ENCODE measurements at places on chromosomes 16 and 17.

GRCh38 chr16:30748634-30749445 lies 615 bp downstream of the PHKG2 start:
- DNase-seq = peak; percentile 46

DNA sequence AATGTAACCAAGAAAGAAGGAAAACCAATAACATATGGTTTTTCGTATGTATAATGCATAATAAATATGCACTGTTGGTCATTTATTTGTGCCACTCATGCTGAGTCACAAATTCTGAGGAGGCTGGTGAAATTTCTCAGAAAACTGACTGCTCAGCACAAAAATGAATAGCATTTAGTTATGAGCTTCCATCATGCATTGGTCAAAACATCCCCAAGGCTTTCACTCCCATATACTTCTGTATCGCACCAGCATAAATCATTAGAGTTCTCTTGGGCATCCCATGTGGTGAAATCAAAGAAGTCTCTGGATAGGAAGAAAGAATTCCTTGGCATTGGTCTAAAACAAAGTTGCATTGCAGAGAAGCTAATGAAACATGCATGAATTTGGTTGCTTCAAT lies 785.6 kb upstream of the CDH8 start:
- no peak for DNase-seq

DNA sequence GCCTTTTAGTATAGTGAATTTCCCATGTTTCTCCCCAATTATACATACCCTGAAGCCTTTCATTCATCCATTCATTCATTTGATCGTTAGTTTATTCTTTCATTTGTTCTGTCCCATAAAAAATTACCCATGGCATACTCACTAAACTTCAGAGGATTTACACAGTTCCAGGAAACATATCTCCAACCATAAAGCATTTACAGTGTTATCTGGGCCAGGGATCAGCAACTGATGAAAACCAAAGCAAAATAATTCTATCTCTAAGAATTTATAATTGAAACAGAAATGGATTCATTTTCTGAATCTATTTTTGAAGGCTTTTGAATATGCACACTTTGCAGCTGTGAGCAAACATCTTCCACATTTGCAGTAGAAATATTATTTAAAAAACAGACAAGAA lies 547.7 kb downstream of the KCNJ2 start:
- DNase-seq = no peak

DNA sequence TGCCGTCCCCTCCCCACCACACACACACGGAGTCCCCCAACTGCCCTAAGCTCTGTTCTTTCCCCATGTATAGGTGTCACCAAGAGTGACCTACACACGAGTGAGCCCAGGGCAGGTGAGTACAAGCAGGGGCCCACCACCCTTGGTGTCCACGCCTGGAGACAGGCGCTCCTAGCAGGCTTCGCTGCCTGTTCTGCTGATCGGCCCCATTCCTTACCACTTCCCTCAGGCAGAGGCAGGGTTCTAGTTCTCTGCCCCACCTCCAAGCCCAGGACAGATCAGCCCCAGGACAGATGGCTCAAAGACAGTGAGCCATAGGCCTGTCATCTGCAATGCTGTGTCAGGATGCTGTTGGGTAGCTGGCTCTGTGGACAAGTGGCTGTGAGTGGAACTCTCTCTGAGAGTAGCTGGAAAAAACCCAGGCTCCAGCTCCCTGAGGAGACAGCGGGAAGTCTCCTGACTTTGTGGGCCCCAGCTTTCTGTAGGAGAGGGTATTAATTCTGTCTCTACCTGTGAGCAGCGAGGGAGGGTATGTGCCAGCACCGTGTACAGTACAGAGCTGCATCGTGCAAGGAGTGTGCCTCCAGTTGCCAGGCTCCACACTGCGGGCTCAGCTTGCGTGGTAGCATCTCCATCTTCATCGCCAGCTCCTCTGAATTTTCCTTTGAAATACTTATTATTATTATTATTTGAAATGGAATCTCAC lies 897 bp downstream of the TP53I13 start:
- DNase-seq = no peak

- no peak for DNase-seq
These were observed 1326.6 kb upstream of the GOT2 start for GRCh38 chr16:60060731-60061130.

DNA sequence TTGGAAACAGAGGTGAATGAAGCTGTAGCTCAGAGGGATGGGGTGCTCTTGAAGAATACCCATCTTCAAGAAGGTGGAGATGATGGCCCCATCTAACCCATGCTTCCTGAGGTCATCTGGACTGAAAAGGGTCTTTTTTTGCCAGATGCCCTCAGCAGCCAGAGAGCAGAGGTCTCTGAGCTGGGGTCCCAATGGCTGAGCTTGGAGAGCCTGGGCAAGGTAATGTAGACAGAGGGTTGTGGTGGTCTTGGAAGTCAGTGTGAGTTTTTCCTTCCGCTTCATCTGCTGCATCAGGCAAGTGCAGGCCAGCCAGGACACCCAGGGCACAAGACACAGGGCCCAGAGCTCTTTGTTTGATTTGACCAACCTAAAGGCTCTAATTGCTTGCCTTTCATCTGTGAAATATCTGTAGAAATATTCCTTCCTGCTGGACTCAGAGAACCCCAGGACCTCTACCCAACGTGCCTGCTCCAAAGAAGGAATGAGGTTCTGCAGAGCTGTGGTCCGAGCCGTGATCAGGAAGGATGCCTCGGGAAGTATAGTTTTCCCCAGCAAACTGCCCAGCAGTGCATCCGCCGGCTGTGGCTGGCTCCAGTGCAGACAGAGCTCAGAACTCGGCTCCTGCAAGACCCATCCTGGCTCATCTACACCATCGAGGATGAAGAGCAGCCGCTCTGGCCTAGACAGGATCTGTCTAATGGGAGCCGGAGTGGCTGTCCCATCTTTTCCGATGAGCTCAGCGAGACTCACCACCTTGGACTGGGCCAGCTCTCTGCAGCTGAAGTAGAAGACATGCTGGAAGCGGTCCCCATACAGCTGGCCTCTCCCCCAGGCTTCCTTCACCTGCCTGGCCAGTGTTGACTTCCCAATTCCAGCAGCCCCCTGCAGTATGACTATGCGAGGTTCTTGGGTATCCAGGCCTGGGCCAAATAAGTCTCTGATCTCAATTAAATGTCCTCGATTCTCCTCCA lies 25.2 kb downstream of the NLRP1 start:
- no peak for DNase-seq

DNA sequence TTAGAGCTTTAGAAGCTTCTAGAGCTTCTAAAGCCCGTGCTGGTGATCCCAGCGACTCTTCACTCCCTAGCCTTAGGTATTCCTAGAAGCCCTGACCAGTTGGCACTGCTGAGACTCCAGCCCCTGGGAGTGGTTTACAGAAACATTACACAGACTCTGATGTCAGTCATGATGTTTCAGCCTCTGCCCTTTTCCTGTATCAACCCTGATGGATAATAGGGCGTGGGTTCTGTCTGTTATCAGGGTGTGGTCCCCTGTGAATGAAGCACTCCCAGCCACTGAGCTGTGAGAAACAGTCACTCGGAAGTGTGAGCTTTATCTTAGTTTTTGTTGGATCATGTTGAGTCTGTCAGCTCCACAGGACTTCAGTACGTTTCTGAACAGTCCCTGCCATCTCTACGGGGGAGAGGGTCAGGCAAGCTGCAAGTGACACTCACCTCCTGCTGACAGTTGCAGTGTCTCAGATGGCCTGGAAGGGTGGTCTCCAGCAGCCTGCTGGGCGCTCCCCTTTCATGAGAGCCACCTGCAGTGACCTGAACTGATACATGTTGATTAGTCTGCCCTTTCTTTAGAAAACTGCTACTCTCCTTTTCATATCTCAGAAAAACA lies 12.8 kb downstream of the GOSR2 start:
- DNase-seq = no peak

DNA sequence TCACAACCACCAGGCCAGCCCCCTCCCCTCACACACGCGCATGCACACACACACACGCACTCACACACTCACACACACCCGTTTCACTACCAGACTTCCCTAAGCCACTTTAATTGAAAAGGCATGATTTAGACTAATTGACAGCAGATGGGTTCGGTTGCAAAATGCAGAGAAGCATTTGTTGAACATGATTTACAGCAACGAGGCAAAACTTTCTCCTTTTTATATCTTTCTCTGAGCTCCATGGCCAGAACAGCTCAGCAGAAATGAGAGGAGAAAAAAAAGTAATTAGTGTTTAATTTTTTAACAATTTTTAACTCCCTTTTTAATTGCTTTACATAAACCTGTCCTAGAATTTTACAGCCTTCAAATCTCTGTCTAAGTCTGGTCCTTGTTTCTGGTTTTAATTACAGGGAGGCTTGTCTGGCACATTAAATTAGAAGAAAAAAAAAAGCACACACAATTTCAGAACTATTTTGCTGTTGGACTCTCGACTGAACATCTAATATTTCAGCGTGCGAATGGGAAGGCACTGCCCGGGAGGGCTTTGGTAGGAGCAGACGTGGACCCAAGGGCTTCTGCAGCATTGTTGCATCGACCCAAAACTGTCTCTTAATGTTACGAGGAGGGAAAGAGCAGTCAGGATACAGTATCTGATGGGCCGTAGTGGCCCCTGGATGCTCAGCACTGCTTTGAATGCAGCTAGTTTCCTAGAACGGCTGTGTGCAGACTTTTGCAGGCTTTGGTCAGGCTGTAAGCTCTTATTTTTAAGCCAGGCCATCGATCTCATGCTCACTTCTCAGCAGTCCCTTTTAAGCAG lies 255.9 kb downstream of the SOX9 start:
- DNase-seq = no peak

DNA sequence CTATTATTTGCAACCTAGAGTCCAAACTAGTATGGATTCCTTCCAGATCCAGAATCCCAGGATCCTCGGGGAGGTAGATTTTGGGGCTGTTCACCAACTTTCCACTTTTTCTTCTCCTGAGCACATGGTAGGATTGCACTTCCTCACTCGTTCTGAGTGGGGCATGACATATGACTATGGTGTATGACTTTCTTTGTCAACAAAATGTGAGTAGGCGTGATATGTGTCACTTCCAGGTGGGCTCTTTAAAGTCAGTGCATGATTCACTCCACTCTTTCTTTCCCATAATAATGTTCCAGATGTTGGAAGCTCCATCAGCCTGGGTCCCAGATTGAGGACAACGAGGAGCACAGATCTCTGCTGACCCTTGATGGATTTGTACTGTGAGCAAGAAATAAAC lies 21.5 kb downstream of the IRX5 start:
- DNase-seq = no peak

- no peak for DNase-seq
These were observed 492.7 kb downstream of the WWOX start for GRCh38 chr16:78592111-78592510.

DNA sequence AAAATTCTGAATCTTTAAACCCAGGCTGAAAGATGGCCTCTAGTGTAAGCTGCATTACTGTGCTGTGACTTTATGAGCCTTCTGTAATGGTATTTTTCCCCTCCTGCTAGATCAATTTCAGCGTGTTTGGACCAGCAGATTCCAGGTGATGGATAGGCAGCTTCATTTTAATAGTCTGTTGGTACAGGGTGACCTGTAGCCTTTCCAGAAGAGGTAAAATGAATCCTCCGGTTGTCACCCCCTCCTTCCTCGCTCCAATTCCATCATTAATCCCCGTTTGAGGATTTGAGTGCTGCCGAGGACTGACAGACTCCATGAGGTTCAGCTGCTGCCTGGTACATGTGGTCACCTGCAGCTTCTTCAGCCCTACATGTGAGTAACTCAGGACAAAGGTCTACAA lies 48.9 kb downstream of the MYH3 start:
- no peak for DNase-seq

GRCh38 chr17:55451203-55451641 lies 29.6 kb upstream of the MMD start:
- no peak for DNase-seq

DNA sequence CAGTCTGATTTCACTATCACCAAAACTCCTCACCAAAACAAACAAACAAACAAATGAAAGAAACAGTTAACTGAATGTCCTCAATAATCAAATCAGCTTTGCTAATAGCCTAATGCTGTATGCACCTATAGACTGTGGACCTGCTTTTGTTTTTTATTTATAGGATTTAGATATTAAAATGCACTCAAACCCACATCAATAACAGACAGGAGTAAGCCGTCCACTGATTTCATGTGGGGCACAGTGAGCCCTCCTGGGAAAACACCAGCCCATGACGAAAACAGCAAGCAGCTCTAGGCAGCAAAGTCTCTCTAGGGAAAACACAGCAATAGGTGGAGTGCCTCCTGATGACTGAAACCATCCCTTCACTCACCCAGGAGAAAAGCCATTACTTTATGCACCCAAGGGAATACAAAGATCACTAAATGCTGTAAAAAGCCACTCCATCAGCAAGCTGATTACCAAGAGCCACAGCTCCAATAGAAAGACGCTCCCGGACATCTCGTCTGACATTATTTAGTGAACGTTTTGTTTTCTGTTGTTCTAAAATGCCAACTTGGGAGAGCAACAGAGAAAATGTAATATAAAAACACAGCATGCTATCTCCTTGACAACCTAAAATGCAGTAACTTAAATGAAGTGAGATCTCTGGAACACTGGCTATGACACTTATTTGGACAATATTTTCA lies 47.8 kb downstream of the ANKFY1 start:
- DNase-seq = no peak

DNA sequence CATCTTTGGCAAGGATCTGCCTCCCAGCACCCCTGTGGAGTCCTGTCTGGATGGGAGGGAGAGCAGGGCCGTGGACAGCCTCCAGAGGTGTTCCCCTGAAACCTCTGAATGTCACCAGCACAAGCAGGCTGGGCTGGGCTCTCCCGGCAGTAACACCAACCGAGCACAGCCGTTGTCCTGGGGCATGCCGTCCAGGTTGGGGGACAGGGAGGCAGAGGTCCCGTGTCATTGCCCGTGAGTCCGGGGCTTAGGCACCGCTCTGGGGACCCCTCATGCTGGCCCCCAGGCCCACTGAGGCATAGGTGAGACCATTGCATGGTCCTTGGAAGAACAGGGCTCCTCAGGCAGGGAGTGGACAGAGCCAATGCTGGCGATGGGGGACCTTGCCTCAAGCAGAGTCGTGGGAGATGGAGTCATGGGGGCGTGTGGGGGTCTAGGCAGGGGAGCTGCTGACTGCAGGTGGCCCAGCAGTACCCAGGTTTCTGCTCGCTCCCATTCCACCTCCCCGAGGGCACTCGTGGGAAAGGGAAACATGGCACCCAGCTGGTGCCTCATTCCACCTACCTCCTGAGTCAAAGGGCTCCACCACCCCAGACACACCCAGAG lies 17.5 kb downstream of the ENDOV start:
- no peak for DNase-seq

DNA sequence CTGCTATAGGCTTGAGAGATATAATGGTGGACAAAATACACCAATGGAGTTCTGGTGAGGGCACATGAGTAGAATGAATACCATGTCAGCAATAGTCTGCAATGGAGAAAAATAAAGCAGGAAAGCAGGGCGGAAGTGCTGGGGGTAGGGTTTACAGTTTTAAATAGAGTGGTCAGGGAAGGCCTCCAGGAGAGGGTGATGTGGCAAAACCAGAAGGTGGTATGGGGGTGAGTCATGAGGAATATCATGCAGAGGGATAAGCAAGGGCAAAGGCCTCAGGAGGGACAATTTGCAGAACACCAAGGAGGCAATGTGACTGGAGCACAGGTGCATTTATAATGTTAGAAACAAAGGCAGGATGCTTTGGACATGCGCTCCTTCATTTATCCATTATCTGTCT lies 102.0 kb downstream of the ITFG1 start:
- no peak for DNase-seq

GRCh38 chr16:74226338-74226954 lies 70.2 kb upstream of the PSMD7 start:
- peak; percentile 17 for DNase-seq

All from RPMI8226 (cell line).